ENCODE measurements at places on chromosomes 3 and 15. TPM values are rescaled to one million over a fixed set of nuclear protein-coding genes. Genes with fewer than 3 reads are reported as not detected.

- DNase-seq: no peak
These were observed 8.5 kb downstream of the RAB11A start for GRCh38 chr15:65877749-65878148.

- no peak for DNase-seq
These were observed 58.1 kb downstream of the RSRC1 start for GRCh38 chr3:158167737-158168557.

DNA sequence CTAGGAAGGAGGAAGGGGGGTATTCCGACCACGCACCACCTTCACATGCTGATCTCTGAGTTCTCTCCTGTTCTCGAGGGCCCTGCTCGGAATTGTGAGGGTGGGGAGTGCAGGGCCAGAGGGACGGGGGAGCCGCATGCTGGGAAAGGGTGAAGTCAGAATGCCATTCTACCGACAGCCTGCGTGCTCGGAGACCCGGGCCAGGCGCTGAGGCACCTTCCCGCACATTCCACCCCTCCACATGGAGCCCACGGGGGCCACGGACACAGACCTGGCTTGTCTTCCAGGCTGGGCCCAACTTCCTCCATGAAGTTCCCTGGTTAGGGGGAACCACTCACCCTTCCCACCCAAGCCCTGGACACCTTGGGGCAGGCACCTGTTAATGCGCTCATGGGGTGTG, 28.7 kb upstream of the PIGZ start:
- no peak for DNase-seq

GRCh38 chr15:38196076-38196475, 56.6 kb upstream of the SPRED1 start:
- no peak for DNase-seq

DNA sequence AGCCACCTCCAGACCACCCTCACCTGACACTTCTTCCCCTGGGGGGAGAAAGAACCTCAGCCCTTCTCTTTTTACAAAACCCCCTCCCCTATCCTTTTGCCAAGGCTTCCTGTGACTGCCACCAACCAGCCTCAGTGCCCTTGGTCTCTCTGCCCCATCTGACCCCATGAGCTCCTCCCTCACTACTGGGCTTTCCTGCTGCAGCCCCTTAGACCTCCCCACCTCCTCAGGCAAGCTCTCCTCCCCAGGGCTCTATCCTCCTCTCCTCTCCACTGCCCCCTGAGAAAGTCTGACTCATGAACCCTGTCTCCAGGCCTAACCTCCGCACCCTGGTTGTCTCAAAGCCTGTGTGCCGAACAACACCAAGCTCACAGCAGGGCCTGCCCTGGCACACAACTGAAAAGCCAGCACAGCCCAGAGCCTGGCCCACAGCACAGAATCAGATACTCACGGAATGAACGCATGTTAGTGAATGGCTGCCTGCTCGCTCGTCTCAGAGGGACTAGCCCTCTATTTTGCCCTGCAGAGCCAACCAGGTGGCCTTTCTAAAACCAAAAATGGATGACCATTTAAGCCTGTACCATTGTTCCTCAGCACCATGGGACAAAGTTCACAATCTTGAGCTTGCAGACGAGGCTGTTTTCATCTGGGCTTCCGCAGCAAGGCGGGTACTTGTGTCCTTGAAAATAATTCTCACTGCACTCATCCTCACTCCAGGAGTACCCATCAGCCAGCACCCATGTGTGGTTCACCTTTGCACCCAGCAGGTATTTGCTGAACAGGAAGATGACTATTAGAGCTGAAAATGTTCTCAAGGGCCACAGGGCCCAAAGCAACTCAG, 1.7 kb downstream of the CHDH start:
- DNase-seq: peak; percentile 12

GRCh38 chr3:46845397-46845859, 17.8 kb downstream of the MYL3 start:
- no peak for DNase-seq

KLHL40 gene
- total RNA-seq: not detected

- peak; percentile 67 for DNase-seq
These were observed 90.0 kb downstream of the APBA2 start for GRCh38 chr15:28975766-28976179.

CAMK2N2 gene
- not detected for total RNA-seq

GRCh38 chr3:14789221-14789620, 29.5 kb upstream of the FGD5 start:
- no peak for DNase-seq

IL17RC gene
- total RNA-seq: not detected

REC114 gene
- not detected for total RNA-seq

DNA sequence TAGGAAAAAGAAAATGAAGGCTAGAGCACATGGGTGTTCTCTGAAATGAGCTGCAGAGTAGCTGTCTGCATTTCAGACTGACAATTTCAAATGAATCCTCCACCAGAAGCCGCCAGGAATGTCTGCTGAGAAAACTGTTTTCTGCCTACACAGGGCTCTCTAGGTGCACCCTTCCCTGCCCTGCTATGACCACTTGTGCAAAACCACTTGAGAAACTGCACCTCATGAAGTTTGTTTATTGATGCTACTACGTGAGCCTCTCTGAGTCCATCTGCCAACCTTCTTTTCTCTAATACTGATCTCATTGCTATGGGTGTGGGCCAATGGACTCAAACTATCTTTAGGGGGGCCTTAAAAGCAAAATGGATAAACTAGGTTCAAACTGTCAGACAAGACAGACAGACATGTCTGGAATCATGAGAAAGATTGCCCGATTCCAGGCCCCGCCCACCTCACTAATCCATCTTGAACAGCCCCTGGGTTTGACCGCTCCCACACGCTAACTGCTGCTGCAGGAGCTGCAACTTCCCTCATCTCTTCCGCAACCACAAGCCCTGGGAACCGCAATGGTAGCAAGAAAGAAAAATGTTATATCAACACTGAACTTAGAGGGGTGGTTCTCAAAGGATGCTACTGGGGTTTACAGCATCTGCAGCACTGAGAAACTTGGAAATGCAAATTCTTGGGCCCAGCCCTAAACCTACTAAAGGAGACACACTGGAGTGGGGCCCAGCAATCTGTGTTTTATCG, 9.0 kb upstream of the CD47 start:
- no peak for DNase-seq

DNA sequence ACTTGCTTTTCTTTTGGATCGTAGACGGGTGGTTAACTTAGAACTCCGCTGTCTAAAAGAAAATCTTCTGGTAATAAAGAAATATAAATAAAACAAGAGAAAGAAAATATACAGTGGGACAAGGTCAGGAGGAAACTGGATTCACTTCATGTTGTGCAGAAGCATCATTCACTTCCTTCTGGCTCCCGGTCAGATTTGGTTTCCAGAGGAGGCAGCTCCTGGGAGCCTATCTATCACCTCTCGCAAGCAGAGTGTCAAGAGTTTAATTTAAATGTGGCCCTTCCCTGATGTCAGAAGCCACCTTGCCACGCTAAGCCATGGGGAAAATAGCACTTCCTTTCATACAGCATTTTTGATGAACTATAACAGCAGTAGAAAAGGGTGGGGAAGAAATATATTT, 139.1 kb downstream of the NSMCE3 start:
- no peak for DNase-seq

DNA sequence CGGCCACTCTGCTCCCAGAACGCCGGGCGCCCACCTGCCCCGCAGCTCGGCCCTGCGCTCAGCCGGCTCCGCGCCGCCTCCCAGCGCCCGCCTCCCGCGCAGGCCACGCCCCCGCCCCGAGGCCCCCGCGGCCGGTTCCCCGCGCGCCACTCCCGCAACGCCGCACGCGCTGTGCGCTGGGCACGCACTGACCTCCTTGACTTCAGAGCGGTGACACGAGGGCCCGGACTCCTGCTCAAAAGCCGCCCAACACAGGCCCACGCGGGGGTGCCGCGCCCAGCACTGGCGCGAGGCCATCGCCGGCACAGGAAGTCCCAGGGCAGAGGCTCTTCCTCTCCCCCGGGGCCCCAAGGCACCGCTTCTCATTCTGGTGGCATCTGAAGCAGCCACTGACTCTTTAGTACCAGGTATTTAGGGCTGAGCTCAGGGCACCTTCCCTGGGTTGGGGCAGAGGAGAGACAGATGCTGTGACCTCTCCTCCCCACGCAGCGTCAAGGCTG, 12.4 kb downstream of the TNK2 start:
- peak; percentile 79 for DNase-seq

- DNase-seq: no peak
These were observed 359 bp downstream of the ARIH1 start for GRCh38 chr15:72474466-72474911.

SPINK8 gene
- total RNA-seq: not detected

- no peak for DNase-seq
These were observed 106.6 kb downstream of the EOMES start for GRCh38 chr3:27615555-27615954.

GRCh38 chr3:184395320-184395660, 15.4 kb downstream of the CHRD start:
- no peak for DNase-seq

- DNase-seq: no peak
These were observed 18.7 kb downstream of the PDE8A start for GRCh38 chr15:85000189-85000864.

TLE3 gene
- 31.9 TPM for total RNA-seq

DNA sequence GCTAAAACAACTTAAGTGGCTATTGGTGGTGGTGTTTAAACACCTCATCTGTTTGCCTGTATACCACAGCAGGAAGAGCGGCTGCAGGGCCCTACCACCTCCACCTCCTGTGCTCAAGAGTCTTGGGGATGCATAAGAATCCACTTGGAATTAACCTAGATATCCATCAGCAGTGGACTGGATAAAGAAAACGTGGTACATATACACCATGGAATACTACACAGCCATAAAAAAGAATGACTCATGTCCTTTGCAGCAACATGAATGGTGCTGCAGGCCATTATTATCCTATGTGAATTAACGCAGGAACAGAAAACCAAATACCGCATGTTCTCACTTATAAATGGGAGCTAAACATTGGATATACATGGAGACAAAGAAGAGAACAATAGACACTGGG, 76.8 kb downstream of the SETMAR start:
- no peak for DNase-seq
